ENCODE measurements at places on chromosomes 1 and 21. TPM values are rescaled to one million over a fixed set of nuclear protein-coding genes. Genes with fewer than 3 reads are reported as not detected.

Gene FNDC7
- not detected for total RNA-seq

Gene TFF1
- total RNA-seq = not detected

Gene MSH4
- total RNA-seq = 0.51 TPM

Gene ST3GAL3
- 26.0 TPM for total RNA-seq

Gene MIS18A
- total RNA-seq = 7.2 TPM

Gene IFI44L
- total RNA-seq = 4.7 TPM

Gene TMIGD3
- not detected for total RNA-seq

Gene RAD54L
- 2.7 TPM for total RNA-seq

Gene PLEKHN1
- total RNA-seq = 6.3 TPM
